ENCODE measurements at places on chromosomes 5 and 9. TPM values are rescaled to one million over a fixed set of nuclear protein-coding genes. Genes with fewer than 3 reads are reported as not detected.
A peak's percentile ranks its signal among the peaks of the same experiment; 100 is the strongest.

DNA sequence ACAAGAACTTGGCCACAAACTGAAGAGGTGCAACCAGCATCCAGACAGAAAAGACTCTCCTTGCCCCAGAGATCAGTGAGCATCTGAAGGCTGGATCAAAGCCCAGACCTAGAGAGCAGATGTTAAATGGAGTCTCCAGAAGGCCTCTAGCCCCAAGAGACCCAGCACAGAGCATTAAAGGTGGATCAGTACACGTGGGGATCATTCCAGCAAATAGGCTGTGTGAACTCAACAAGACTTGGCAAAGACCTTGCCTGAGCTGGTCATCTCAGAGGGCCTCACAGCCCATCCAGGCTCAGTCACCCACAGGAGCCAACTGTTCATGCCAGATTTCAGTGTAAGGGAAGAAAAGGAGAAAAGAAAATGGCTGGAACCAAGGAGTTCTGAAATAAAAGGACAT lies 214.0 kb downstream of the ENC1 start:
- DNase-seq = no peak

GRCh38 chr9:14362175-14362574 lies 48.2 kb upstream of the NFIB start:
- DNase-seq = no peak

DNA sequence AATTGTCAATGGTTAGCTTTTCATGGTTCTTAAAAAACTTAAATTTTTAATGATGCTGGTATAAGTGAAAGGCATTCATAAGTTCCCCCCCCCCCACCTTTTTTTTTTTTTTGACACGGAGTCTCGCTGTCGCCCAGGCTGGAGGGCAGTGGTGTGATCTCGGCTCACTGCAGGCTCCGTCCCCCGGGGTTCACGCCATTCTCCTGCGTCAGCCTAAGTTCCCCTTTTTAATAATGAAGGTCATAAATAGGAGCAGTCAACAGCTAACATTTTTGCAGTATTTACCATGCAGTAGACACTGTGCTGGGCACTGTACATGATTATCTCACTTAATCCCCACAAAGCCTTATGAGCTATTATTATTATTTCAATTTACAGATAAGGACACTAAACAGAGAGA lies 556.3 kb downstream of the PDE4D start:
- DNase-seq = no peak

DNA sequence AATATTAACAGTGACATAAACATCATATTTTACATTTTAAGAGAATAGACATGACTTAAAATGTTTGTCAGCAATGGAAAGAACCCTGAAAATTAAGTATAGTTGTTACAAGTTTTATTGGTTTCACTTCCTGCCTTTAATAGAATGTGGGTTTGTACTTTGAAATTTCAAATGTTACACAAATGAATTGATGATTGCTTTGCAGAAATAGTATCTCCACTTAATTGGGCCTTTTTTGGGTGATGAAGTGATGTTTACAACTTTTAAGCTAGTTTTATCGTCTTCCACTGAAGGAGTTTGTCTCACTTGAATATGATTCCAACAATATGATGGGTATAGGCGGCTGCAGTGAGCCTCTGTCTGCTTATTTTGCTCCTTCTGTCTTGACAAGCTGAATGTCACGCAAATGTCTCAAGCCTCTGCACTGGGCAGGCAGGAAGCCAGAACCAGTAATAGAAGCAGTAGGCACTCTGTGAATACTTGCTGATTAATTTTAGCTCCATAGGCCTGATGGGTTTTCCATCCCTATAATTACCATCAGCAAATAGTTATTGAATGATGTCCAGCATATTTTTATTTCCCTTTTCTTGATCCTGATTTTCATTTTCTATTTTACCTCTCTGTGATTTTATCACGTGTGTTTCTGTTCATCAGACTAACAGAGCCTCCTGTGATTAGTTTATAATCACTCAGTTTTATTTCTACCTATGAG lies 10.6 kb upstream of the NR3C1 start:
- DNase-seq = no peak

GRCh38 chr9:38138276-38138675 lies 69.2 kb upstream of the SHB start:
- no peak for DNase-seq

DNA sequence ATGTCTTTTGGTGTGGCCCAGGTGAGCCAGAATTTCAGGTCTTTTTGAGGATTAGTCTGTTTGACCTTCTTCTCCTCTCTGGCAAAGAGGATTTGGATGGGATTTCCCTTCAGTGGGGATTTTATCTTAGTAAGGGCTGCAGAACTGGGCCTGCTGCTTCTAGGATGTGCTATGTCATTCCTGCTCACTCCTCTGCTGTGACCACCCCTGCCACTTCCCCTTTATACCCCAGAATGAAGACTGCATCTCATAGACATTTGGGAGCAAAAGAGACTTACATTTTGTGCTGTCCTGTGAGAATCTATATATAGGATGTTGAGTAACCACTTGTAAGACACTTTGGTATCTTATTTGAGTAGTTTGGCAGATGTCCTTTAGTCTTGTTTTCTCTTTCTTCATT lies 76.2 kb downstream of the ARHGAP26 start:
- no peak for DNase-seq

GRCh38 chr9:38145526-38146053 lies 76.6 kb upstream of the SHB start:
- no peak for DNase-seq

DNA sequence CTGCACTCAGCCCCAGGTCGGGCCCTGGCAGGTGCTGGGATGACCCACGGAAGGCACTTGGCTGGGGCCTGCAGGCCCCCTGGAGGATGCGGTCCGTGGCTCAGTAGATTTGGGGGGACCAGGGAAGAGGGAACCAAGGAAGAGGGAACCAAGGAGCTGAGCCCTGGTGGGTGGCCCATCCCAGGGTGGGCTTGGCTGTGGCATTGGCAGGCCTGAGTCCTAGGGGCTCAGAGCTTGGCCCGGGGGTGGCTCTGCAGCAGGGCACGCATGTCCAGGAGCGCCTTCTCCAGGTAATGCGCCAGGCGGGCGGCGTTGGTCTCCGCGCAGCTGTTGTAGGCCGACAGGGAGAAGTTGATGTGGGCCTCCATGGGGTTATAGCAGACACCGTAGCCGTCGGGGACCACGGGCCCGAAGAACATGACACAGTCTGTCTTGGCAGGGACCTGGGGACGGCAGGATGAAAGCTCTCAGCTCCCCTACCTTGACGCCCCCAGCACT lies 14.3 kb downstream of the DOLPP1 start:
- no peak for DNase-seq

GRCh38 chr5:149667084-149667828 lies 62.9 kb upstream of the PPARGC1B start:
- no peak for DNase-seq

DNA sequence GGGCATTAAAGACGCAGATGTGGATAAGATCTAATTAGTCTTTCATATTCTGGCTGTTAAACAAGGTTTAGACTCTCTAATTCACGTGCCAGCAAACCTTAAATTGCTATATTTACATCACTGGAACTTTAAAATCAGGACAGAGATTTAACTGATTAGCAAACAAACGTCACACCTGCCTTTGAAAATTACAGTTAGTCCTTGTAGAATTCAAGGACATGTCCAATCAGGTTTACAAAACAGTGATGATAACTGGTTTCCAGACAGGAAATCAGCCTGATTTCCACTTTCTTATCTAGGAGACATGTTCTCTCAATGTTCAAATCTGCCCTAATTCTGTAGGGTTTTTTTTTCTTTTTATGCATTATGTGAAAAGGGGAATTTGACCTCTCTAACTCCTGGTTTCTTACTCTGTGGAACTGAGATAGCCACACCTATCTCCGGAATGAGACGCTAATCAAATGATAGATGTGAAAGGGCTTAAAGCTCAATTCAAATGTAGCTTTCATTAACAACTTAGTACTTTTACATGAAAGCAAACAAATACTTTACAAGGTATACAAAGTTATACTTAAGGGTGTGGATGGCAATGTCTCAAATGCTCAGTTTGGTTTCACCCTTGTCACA lies 26.5 kb downstream of the SPINK5 start:
- no peak for DNase-seq

GRCh38 chr9:136823136-136824046 lies 15.6 kb downstream of the RABL6 start:
- no peak for DNase-seq

DNA sequence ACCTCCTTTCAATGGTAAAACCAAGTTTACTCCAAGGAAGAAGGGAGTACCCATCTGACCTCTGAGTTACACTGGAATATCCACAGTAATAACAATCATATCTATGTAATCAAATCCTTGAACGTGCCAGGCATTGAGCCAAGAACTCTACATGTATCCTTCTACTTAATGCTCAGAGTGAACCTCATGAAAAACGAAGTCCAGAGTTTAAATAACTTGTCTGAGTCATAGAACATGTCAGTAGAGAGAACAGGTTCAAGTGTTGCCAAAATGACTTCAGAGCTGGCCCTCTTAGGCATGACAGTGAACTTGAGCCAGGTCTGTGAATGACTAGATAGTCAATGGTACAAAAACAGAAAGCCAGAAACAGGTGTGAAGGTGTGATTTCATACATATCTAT lies 164.1 kb upstream of the ZNF618 start:
- DNase-seq = no peak

DNA sequence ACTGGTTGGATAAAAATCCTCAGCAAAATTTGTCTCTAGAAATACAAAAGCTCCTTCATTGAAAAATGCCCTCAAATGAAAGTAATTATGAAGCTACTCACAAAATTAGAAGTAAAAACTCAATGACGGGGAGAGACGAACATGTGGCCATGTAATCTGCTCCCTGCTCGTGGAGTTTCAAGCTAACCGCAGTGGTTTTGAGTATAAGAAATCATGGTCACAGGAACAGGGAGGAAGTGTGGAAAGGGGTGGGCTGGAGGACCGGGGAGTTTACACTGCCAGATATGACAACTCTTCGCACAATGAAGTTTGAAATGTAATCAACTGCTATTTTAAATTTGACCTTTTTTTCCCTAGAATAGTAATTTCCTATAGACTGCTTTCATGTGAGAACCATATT lies 765.4 kb upstream of the DMAC1 start:
- no peak for DNase-seq

DNA sequence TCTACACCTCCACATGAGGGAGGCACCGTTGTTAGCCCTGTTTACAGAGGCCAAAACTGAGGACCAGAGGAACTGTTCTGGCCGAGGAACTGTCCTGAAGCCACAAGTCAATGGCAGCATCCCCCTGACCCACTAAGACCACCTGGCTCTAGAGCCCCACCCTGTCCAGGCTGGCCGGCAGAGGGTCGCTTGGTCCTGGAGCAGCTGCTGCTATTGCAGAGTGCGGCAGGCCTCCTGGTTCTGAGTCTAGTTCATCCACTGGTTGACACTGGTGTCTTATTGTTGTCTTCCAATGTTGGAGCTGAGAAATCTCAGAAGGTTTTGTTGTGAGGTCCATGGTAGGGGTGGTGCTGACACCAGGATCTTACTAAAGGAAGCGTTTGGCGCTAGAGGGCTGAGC lies 26.6 kb upstream of the ANGPTL2 start:
- peak; percentile 60 for DNase-seq

The FBN2 gene
- total RNA-seq = 1.4 TPM

The PTPRD gene
- total RNA-seq = 18.0 TPM

The TLE4 gene
- total RNA-seq = 25.5 TPM

The ASS1 gene
- total RNA-seq = 304 TPM

The PCDHB11 gene
- total RNA-seq = 2.0 TPM

The CDH9 gene
- total RNA-seq = not detected

The CAAP1 gene
- total RNA-seq = 10.4 TPM

The ZNF454 gene
- 1.8 TPM for total RNA-seq
